ENCODE measurements at places on chromosomes 2 and 18.

- no peak for DNase-seq
These were observed 99.1 kb upstream of the ZNF397 start for GRCh38 chr18:35141567-35142274.

- DNase-seq, result no peak
These were observed 95.2 kb upstream of the KLF7 start for GRCh38 chr2:207260947-207261346.

DNA sequence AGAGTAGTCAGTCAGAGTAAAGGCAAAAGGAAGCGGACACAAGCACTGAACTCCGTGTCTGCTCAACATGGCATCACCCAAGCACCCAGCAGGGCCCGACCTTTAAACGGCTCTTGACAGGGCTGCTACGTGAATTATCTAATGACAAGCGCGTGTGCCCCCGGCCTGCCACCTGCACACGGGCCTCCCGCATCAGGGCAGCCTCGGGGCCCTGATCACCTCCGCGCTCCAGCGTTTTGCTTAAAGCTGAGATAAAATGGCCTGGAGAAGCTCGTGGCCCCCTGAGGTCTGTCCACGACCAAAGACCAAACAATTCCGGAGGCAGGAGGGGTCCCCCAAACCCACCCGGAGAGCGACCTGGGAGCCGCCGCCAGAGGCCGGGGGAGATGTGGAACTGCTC lies 376 bp downstream of the NDUFA10 start:
- DNase-seq, result peak; percentile 40

- DNase-seq, result no peak
These were observed 149.7 kb downstream of the RHBDD1 start for GRCh38 chr2:226985583-226985946.

DNA sequence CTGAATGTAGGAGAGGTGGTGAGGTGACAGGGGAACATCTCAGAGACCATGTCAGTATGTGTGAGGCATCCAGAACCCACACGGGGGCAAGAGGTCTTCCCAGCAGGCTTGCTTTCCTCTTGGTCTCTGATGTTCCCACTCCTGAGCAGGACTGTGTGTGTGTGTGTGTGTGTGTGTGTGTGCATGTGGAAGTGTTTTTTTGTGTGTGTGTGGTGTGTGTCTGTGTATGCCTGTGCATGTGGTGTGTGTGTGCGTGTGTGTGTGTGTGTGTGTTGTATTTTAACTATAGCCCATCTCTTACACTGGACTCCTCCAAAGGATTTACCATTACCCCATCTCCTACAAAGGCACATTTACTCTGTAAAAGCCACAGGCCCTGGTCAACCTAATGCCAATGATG lies 40.4 kb downstream of the SLC4A5 start:
- no peak for DNase-seq

GRCh38 chr2:105114551-105114950 lies 76.7 kb downstream of the MRPS9 start:
- no peak for DNase-seq

DNA sequence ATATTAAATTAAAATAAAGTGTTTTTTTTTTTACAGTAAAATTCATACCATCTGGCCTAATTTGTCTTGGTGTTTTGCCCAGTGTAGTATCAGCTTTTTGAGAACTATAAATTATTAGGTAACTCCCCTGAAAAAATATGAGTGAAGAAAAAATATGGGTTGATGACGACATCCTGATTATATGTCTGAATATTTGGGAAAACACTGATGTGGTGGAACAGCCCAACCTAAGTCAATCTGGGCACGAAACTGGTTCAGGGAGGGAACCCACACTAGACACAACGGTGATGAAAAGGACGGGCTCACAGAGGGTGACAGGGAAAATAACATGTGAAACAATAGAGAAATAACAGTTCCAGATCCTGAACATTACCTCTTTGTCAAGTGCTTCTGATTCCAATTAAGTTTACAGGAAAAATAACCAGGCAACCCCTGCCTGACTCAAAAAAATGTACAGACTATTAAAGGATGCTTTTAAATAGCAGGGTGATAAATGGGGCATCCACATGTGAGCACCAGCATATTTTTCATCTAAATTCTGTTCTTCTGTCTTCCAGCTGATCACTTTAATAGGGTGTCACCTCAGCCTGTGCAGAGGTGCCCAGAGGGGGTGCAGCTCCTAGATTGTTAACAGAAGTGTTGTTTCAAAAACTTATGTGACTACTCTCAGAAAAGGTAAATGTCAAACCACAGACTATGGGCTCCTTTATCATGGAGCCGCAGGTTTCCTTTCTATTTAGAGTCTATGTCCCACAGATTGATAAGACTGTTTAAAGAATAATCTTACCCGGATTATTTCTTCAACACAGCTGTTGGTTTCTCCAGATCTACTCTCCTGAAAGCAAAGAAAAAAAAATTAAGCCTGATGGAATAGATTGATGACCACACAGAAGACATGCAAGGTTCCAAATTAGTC lies 305.4 kb downstream of the AFF3 start:
- no peak for DNase-seq

- DNase-seq, result no peak
These were observed 34.1 kb upstream of the SLC39A10 start for GRCh38 chr2:195622966-195623365.

DNA sequence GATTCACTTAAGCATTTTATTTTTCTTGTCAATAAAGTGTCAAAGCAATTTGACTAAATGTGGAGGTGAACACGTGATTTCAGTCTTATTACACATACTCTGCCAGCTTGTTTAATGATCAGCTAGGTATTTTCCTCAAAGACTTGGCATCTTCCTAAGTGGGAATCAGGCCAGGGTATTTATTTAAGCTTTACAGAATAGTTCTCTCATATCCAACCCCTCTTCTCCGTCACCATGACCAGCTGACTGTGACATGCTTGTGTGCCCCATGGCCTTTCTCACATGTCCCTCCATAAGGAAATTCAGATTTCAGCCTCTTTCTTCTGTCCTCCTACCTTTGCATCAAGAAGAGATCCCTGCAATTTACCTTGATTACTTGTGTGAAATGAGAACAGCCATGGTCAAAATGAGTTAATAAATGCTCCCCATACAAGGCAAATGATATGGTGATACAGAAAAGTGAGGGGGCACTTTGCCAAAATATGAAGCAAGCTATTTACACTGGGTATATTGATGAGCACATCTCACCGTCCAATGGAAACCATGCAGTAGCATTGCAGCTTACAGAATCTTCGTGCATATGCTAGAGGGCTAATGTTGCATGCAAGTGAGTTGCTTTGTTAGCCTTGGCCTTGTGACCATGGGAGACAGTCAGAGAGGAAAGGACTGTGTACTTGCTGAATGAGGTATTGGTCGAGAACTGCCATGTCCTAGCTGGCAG lies 202.2 kb downstream of the RNF152 start:
- no peak for DNase-seq

DNA sequence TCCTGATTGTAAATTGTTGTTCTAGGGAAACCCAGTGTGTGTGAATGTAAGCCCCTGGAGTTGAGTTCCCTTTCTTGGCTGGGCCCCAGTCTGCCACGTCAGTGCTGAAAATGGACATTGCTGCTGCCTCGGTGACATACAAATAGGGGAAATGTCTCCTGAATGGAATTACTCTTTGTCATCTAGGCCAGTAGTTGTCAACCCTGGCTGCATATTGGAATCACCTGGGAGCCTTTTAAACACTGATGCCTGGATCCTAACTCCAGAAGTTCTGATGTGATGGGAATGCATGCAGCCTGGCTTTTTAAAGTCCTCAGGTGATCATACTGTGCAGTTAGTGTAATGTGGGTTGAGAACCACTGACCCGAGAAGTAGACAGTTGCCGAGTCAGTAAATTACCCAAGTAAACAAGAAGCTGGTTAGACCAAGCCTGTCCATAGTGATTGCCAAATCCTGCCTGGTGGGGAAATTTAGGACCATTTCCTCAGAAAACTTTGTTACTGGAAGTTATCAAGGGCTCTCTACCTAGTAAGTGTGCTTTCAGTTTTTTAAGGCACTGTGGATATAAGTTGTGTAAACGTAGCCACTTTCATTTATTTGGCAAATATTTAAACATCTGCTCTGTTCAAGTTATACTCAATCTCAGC lies 27.6 kb upstream of the IL1R1 start:
- no peak for DNase-seq

DNA sequence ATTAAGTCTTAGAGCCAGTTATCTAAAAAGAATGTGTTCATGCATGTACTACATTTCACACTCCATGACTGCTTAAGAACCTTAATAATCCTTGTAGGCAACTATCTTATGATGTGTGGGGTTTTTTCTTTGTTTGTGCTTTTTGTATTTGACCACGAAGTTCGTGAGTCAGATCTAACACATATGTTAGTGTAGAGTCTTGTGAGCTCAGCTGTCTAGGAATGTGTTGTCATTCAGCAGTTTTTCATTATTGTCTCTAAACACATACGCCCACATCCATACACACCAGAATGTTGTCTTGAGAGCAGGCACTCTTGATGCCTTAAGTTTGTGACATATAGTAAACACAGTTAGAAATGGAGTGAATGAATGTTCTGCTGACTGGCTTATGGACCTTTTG lies 38.4 kb downstream of the CAB39 start:
- DNase-seq, result no peak

DNA sequence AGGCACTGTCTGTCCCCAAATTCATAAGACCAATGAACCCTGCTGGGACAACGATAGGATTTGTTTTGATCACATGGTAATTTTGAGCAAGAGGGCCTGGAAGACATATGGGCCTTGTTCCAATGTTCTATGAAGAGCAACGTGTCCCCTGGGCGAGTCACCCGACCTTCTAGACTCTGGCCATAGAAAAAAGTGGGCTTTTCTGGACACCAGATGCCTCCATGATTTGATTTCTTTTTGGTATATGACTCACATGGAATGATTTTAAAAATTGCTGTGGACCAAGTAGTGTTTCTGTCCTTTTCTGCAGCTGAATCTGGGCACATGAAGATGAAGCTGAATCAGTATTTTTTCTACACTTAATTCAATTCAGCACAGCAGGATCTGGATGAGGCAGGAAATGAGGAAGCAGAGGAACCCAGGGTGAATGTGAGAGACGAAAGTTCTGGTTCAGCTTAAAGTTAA lies 104.9 kb downstream of the CDC42EP3 start:
- DNase-seq, result no peak

- no peak for DNase-seq
These were observed 43.7 kb upstream of the NYAP2 start for GRCh38 chr2:225355788-225356187.

DNA sequence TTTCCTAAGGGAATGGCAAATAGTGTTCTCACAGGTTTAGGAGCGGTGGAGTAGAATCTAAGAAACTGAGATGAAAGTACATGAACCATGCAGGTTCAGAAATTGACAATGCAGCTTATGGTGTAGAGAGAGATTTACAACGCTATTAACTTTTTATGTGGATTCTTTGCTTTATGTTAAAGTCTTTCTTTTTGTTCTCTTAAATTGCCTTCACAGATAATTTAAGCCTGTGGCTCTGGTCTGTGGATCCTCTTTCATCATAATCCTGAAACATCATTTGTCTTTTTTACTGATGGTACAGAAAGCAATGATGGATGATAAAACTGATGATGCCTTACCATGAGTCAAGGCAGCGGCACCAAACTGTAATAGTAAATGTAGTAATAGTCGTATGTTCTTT lies 30.3 kb downstream of the SOCS6 start:
- no peak for DNase-seq

DNA sequence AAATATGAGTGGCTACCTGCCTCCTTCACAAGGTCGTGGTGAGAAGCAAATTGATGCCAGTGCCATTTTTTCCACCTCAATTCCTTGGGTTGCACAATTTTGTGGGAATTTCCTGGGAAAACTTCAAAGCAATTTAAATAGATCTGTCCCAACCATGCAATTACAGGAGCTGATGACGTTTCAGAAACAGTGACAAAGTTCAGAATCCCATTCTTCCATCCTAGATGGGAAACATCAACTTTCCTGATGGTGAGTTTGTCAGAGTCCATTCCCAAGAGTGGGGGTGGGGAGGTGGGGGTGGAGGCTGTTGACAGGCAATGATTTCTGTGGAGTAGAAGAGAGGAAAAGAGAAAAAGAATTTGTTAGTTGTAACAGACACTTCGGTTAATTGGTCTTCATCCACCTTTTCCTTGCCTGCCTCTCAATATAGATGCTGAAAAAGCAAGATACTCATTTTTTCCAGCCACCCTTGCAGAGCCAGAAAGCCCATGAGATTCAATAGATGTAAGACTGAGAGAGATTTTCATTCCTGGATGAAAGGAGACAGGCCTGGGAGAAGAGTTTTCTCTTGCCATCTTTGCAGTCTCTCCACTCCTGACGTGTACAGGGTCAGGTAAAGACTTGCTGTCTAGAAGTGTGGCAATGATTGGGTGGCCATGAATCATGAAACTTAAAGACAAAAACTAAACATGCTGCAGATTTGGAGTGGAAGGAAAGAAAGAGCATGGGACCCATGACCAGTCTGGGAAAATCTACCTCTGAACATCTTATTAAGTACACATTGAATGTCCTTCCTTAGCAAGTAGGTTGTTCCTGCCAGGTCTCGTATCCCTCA lies 47.3 kb downstream of the SOCS6 start:
- DNase-seq, result no peak

- no peak for DNase-seq
These were observed 5.4 kb upstream of the FAM124B start for GRCh38 chr2:224407241-224407701.

DNA sequence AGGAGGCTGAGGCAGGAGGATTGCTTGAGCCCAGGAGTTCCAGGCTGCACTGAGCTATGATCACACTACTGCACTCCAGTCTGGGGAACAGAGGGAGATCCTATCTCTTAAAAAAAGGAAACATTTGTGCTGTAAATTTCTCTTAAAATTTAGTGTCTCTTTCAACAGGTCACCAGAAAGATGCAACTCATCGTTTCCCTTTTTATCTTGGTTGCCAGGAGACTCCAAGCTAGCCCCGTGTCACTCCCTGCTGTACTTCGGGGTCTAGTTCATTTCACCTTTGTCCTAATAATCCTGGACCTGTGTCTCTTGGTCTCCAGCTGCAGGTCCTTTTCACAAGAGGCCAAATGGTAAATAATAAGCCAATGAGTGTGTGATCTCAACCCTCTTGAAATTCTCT lies 7.1 kb downstream of the HS1BP3 start:
- DNase-seq, result no peak

DNA sequence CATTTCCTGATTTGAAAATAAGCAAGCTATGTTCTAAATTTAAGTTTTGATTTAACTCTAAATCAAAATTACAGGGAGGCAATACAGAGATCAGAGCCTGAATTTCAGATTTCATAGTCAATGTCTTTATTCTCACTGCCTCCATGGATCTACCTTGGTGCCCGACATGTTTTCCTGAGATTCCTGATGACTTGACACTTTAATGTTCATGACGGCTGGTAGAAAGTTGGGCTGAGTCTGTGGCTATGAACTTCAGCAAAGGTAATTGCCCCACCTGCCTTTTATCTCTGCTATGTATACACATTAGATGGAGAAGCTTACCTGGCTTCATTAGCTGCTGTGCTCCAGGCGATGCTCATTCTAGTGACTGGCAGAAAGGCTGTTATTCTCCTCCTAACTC lies 1390.5 kb upstream of the CELF4 start:
- DNase-seq, result no peak

- no peak for DNase-seq
These were observed 777.7 kb upstream of the ACVR2A start for GRCh38 chr2:147067136-147067535.

Data from heart left ventricle (tissue), 16 donors.